ENCODE measurements at places on chromosomes 2 and 18.

DNA sequence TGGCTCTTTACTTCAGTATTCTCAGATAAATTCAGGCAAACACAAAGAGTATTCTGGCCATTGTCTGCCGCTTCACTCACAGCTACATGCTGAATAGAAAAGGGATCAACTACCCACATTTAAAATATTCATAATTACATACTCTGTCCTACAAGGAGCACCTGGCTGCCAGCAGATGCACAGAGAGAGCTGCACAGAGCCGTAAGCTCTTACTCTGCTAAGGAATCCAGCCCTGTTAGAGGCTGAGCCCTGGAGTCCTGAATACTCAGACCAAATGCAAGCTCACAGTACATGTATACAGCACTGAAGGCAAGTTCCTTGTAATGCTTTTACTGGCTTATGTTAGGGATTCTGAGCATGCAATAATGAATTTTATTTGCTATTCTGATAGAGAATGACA is 80.3 kb downstream of the FTCDNL1 start:
- DNase-seq: no peak

- no peak for DNase-seq
These were observed 39.1 kb downstream of the MRPL35 start for GRCh38 chr2:86238354-86238753.

DNA sequence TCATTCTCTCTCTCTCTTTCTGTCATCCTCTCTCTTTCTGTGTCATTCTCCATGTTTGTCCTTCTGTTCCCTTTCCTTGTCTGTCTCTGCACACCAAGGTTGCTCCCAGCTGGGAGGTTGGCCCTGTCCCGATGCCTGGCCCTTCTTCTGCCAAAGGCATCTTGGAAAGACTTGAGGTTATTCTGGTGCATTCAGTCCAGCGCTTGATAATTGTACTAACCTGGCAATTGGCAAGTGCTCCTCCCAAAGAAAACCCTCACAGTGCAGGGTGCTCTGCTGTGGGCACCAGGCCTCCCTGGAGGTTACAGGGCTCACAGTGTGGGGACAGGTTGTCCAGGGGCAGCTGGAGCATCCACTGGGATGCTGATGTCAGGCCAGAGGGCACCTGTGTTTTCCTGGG is 95.4 kb downstream of the GLI2 start:
- DNase-seq: no peak

GRCh38 chr18:45785134-45785533 is 40.3 kb upstream of the SIGLEC15 start:
- no peak for DNase-seq

DNA sequence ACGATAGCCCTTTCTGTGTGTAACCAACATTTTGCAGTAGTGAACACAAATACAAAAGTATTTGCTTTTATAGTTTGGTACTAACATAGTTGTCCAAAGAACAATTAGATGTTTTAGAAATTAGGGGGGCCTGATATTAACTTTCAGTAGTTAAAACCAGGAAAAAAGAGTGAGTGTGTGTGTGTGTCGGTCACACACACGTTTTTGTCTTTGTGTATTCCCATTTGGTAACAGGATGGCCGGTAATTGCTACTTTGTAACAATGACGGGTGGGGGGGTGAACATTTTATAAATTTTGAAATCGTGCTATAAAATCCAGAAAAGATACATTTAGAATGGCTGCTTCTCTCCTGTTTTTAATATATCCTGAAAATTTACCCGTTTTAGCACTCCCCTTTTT is 1.5 kb downstream of the PPIG start:
- DNase-seq: no peak

- no peak for DNase-seq
These were observed 50.8 kb downstream of the EDAR start for GRCh38 chr2:108938077-108938710.

DNA sequence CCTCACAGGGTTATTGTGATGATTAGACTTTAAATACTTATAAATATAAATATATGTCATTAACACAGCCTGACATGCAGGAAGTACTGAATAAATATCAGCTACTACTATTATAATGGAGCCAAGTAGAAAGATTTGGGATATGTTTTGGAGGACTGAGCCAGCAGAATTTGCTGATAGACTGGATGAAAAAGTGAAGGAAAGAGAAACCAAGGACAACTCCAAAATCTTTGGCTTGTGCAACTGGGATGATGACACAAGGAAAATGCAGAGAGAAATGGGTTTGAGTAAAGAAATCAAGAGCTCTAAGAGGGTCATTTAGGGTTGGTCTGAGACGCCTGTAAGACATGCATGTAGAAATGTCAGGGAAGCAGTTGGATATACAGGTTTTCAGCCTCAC is 15.6 kb downstream of the ADD2 start:
- DNase-seq: no peak

- DNase-seq: no peak
These were observed 21.5 kb downstream of the RND3 start for GRCh38 chr2:150465703-150466569.
